NCI-H187 (cell line): ENCODE measurements at places on chromosomes 6 and 20.

DNA sequence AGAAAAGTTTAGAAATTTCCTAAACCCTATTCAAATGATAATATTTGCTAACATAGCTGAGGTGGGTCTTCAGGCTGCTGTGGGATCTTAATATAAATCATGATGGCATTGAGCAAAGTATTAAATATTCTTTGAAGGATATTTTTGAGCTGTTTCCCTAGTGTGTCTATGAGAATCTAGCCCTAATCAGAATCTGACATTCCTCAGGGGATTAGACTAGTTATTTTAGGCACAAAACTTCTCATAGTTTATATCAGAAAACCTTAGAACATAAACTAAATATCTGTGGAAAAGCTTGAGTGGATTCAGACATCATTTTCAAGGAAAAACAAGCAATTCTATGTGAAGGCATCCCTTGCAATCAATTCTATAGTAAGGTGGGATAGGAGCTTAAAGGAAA is 594.5 kb downstream of the RFPL4B start:
- no peak for DNase-seq

DNA sequence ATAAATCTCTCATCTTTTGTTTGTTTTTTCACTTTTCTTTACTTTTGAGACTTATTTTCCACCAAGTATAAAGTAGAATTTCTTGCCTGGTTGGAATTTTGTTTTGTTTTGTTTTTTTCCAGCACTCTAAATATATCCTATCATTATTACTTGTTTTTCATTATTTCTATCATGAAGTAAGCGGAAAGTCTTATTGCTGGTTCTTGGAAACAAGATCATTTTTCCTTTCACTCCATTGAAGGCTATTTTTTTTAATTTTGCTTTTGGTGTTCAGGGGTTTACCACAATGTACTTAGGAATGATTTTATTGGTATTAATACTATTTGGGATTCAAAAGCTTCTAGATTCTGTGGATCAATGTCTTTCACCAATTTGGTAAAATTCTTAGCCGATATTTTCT is 190.1 kb downstream of the LAMA2 start:
- no peak for DNase-seq

GRCh38 chr6:163588220-163588919 is 173.9 kb downstream of the QKI start:
- DNase-seq: no peak

- no peak for DNase-seq
These were observed 70.2 kb upstream of the SLC22A1 start for GRCh38 chr6:160051390-160051789.

DNA sequence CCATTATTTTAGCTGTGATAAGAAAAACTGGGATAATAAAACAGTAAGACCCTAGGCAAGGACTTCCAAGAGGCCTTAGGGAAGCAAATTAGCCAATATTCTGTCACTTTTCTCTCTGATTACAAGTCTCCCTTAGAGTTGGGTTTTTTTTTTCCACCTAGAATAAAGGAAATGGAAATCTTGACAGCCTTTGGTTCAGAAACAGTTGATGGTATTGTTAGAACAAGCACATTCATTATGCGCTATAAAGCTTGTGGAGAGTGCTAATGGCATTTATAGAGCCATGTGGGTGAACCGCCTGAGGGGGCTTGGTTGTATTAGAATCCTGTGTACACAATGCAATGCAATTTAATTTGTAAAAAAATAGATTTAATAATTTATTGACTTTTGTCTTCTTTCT is 88.9 kb upstream of the OGFRL1 start:
- DNase-seq: no peak

DNA sequence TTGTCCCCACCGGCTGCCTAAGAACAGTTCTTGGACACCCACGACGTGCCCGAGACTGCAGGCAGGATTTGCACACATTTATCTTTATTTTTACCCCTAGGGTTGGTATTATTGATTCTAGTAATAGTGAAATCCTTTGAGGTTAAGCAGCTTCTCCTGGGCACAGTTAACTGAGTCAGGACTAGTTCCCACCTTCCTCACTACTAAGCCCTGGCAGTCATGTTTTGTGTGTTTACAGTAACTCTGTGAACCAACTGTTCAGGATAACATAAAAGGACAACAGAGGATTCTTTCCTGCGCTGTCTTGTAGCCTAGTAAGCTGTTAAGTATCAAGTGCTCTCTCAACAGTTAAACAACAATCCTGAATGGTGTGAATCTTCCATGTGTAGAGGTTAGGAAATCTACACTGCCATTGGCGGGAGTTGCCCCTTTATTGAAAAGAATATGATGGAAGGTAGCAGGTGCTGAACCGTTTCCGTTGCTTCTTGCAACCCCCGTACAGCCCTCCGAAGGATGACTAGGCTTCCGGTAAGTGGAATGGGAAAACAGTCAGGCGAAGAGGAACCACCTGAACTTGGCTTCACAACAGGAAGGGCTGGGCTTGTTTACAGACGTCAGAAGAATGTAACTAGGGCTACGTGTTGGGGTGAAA is 979 bp upstream of the SOD2 start:
- DNase-seq: no peak

GRCh38 chr6:28648878-28649375 is 123.2 kb downstream of the GPX5 start:
- DNase-seq: no peak

GRCh38 chr6:47343600-47343999 is 33.9 kb upstream of the TNFRSF21 start:
- no peak for DNase-seq

GRCh38 chr20:9147547-9148024 is 78.7 kb downstream of the PLCB4 start:
- DNase-seq: no peak

DNA sequence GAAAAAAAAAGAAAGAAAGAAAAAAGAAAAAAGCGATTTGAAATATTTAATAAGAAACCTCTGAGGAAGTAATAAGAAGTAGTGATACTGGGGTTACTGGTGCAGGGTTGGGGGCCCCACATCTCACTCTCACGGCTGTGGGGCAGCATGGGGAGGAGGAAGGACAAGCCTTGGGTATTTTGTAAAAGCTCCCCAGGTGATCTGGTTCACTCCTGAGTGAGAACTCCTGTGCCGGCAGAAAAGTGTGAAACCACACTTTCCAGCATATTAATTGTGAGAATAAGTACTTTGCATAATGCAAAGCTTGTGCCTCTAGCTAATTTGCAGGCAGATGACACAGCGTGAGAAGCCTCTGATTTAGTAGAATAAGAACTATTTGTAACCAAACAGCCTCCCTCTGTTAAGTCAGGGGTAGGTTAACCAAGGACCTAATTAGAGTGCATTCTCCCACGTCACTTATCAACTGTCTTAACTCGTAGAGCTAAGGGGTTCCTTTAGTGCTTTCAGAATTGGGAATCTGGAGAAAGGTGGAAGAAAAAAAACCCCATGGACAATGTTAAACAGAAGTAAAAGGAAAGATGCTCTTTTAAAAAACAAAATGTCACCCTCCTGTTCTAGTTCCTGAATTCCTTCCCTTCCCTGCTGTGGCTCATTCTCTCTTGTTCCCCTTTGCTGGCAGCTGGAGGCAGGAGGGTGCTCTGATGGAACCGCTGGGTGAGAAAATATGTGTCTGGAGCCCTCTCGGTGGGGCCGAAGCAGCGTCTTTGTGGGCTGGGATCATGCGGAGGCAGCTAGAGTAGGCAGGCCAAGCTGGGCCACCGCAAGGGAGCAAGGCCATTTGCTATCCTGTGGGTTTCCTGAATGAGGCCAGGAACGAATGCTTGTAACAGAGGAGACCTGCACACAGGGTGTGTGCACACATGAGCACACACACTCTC is 108.7 kb downstream of the FYN start:
- DNase-seq: no peak

DNA sequence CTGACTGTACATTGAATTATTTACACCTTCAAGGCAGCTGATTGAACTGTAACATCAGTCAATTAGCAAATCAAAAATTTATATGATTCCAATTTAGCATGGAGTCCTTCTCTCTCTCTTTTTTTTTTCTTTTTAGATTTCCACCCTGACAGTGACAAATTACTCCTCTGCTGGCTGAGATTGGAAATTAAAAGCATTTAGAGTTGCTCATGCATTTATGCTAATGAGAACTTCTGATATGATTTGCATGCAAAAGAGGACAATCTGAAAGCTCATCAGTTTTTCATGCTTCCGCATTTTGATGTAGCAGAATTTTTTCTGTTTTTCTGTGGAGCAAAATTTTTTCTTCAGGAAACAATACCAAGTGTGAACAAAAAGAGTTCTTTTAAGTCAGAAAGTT is 130.5 kb upstream of the NOX3 start:
- no peak for DNase-seq

DNA sequence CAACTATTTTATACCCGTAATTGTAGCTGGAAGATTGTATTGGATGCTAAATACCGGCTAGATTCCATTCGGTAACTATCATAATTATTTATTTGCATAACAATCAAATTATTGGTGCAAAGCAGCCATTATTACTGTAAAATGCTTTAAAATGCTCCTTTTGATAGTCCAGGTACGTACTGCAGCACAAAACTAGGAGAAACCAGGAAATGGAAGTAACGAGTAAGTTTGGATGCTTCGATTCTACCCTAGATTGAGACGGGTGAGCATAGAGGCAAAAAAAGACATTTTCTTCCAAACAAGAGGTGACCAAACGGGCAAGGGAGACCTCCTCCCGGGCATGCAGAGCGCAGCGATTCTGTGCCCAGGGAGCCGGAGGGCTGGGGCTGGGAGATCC is 469 bp upstream of the XRN2 start:
- DNase-seq: no peak
